ENCODE measurements at places on chromosomes 5 and 9.

GRCh38 chr5:179232091-179232735, 113.0 kb downstream of the ADAMTS2 start:
- no peak for DNase-seq

GRCh38 chr5:58477760-58478376, 13.4 kb upstream of the GAPT start:
- no peak for DNase-seq

DNA sequence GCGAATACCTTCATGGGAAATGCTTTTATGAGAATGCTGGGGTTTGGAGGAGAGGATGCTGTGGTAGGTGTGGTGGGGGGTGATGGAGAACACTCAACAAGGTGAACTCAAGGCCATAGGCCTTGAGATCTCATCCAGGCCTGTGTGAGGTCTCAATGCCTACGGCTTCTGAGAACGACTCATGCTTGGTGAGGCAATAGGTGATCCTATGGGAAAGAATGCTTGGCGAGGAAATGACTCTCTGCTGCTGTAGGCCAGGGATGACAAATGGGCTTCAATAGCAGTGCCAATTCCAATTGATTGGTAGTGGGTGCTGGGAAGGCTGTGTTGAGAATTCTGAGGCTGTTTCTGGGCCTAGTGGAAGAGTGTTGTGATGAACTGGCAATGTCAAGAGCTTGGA, 280.2 kb upstream of the CLINT1 start:
- DNase-seq, result peak; percentile 81

DNA sequence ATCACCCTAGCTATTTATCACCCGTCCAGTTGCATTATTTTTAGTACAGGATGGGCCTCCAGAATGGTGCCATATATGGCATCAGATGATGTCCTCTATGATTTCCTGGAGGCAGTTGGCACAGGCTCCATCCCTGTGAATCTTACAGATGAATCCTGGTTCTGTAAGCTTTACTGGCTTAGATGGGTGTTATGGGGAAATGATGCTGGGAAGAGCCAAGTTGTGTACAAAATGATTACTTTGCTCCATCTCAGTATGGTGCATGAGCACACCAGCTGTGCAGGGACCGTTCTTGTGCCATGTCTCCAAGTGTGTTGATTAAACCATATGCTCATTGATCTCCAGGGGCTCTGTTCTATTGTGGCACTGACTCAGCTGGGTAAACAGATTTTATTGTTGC, 755.7 kb downstream of the TLR4 start:
- no peak for DNase-seq

DNA sequence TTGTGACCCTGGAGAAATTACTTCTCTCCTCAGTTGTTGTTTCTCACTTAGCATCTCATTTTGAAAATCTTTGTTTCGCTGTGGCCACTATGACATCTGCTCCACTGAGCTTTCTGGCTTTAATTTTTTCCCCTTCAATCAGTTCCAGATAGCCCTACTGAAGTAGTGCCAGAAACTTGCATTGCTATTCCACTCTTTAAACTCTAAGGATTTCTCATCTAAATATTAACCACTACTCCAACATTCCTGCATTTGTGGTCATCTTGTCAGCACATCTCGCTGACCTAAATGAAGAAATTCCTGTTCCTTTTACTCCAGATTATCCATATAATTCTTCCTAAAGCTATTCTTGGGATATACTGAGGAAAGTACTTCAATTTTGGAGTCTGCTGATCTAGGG, 15.3 kb upstream of the NOL6 start:
- DNase-seq, result peak; percentile 46

GRCh38 chr9:136545965-136546696, at the start of gene NOTCH1:
Gene NOTCH1, minus strand, starts transcription at chr9:136546048. Its CDS starts 262 bp downstream, at chr9:136545786.
- peak; percentile 92 for DNase-seq

GRCh38 chr9:120935383-120935857, 8.8 kb upstream of the TRAF1 start:
- DNase-seq, result peak; percentile 84

- no peak for DNase-seq
Measured at GRCh38 chr9:86507212-86507630, 153.0 kb upstream of the TUT7 start.

DNA sequence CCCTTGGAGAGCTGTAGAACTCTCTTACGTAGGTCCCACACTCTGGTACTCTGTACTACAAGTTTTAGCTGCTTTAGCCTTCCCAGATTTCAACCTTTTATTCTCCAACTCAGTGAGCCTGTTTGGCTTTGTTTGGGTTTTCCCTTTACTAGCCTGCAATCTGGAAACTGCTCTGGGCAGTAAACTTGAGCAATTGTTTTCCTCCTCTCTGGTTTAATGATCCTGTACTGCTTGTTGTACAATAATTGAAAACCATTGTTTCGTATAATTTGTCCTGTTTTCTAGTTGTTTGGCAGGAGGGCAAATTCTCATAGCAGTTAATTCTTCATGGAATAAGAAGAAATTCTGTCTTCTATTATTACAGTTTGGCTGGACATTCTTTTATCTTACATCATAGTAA, 62.8 kb upstream of the TLX3 start:
- no peak for DNase-seq

DNA sequence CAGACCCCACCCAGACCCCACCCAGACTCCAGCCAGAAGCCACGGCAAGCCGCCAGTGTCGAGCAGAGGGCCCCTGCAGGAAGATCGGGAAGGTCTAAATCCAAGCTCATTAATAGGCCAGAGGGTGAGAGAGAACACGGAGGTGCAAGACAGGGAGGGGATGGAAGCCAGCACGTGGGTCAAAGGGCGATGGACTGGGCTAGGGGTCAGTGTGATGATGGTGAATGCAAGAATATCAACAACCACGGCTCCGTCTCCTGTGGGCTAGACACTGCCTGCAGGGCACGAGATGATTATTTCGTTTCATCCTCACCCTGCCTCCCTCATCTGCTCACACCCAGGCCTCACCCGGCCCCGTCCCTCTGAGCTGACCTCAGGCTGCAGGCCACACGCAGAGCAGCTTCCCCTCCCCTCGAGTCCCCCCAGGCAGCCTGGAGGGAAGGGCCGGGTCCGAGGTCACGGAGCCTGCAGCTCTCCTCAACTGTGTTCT, 122.0 kb downstream of the COL23A1 start:
- no peak for DNase-seq

DNA sequence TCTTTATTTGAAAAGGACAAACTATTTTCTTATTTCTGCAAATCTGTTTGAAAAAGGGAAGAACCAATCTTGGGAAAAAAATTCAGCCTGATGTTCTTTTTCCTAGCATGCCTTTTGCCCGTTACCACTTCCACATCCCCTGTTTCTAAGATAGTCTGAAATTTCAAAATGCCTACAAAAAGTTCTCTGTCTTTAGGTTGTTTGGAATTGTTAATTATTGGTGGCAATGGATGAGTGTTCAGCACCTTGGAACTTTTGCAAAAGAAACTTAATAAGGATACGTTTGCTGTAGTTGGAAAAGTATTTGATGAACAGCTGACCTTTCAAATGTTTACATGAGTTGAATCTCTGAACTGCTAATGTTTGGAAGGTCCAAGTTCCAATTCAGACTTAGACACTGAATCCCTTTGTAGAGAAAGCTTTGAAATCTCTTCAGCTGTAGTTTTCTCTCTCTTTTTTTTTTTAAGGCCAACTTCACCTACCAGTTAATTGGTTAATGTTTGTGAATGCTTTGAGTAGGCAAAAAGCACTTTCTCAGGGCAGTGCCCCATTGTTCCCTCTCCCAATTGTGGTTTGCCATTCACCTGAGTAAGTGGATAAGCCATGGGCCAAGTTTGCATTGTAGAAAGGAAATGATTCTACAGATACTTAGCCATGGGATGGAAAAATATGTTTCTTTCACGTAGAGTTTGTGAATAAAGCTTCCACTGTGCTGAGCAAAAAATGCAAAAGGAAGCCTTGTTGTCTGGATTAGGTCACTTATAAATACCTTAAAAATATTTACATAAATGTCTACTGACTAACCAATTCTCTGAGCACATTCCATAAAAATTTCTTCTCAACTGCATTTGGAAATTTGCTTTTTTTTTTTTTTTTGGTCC, 156.4 kb upstream of the ELL2 start:
- peak; percentile 71 for DNase-seq

- DNase-seq, result no peak
Measured at GRCh38 chr5:33526755-33527154, 86.0 kb downstream of the TARS1 start.

GRCh38 chr9:117403848-117404247, 11.0 kb downstream of the ASTN2 start:
- no peak for DNase-seq

DNA sequence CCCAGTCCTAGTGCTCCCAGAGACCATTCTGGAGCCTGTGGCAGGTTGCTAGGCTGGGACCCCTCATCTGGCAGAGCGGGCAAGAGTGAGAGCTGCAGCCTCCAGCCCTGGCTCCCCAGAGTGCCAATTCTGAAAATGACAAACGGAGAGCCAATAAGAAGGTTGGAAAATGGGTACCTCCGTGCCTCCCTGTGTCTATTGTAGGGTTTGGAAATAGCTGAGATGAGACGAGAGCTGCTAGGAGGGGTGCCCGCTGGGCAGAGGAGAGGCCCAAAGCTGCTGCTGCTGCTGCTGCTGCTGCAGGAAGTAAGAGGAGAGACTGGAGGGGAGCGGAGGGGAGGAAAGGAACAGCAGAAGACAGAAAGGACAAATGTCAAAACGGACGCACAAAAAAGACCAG, 36.0 kb upstream of the FUBP3 start:
- DNase-seq, result no peak

GRCh38 chr9:89153232-89154017, 25.2 kb downstream of the SHC3 start:
- peak; percentile 97 for DNase-seq

GRCh38 chr5:149496166-149496565, 55.1 kb downstream of the CSNK1A1 start:
- DNase-seq, result no peak

- DNase-seq, result no peak
Measured at GRCh38 chr5:135038205-135038812, 4.3 kb upstream of the PITX1 start.

- no peak for DNase-seq
Measured at GRCh38 chr5:176296-176823, 14.9 kb upstream of the LRRC14B start.

GRCh38 chr5:15026944-15027343, 155.4 kb upstream of the ANKH start:
- DNase-seq, result no peak

DNA sequence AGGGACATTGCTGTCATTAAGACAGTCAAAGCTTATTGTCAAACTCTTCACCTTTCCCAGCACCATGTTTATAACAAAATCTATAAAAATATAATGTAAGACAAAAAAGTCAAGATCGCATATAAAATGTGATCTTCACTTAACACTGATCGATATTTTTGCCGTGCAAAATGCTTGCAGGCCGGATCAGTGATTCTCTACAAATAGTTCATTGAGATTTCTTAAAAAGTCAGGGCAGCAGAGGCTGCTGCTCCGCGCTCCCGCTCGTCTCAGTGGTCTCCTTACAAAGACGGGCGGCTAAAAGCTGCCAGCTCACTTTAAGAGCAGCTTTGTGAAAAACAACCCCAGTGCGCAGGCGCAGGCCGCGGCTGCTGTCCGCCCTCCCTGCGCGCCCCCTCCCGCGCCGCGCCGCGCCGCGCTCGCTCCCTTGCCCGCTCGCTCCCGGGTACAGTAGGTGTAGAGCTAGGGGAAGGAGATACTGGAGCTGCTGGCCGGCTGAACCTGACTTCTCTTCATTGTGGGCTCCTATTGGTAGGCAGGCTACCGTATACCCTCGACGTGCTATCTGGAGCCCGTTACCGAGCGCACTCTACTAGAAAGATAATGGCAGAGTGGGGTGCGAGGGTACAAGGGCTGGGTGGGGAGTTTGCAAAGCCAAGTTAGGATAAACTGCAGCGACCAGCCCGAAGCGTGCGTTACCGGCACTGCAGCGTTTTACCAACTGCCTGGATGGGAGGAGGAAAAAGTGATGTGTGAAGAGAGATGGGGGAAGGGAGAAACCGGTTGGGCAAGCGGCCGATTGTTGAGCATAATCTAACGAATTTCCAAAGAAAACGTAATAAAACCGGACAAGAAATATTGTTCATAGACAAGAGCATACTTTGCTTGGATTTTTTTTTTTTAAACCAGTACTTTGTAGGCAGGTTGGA, at the start of gene ARRDC3:
ARRDC3 (minus strand) TSS at position 291 of the 929 bp plus-strand sequence; CDS start at position 66, 225 bp downstream.
- DNase-seq, result peak; percentile 96

GRCh38 chr5:150059623-150060022, 26.7 kb downstream of the CSF1R start:
- no peak for DNase-seq

GRCh38 chr5:127785098-127785927, 82.1 kb downstream of the CCDC192 start:
- peak; percentile 87 for DNase-seq

DNA sequence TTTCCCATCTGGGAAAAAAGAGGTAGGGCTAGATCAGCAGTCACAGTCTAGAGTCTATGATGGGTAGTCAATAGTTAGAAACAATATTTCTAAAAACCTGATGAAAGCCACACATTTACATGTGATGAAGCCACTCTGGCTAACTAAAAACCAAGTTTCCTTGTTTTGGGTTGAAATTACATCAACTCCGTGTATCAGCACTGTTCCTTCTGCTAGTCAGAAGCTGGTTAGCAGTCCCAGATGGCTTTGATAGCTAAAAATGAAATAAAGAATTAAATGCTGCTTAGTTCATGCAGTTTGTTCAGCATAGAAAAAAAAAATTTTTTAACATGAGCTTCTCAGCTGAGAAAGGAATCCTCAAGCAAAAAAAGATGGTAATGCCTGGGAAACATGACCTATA, 136.7 kb downstream of the FAM114A2 start:
- no peak for DNase-seq

- DNase-seq, result no peak
Measured at GRCh38 chr5:149628221-149628620, 46.9 kb downstream of the ARHGEF37 start.

DNA sequence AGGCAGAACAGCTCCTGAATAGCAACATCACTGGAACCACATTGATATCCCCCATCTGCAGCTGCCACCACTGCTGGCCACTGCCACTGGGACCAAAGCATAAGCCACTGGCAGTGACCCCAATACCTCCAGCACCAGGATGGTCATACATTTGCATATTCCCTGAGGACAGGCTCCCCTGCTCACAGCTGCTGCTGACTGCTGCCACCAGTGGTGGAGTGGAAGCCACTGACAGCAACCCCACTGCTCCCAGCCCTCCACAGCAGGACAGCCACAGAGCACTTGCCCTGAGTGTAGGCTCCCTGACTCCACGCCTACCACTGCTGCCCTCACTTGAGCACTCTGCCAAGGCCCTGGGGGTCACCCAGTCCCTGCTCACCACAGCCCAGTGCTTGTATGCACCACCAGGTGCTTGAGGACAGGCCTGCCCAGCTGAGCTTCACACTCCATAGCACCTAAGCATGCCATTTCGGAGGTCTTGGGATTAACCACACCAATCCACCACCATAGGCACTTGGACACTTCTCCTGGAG, 327.4 kb upstream of the RPS23 start:
- no peak for DNase-seq

- no peak for DNase-seq
Measured at GRCh38 chr5:38257308-38258041, 884 bp upstream of the EGFLAM start.

DNA sequence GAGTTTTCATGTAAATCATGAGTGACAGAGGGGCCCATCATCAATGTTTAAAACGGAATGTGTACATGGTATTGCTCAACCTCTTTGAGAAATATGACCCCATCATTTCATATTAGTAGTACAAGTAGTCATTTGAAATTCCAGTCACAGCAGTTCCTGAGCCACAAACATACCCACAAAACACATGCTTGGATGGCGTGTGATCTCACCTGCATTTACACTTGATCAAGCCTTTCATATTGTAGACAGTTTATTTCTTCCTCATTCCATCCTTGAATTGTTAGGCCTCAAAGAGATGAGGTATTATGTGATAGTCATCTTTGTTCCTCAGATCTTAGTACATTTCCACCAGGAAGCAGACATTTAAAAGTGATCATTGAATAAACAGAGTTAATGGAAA, 96.8 kb upstream of the TAS2R1 start:
- no peak for DNase-seq

All from ELR (cell line).